Colonic mucosa (tissue), 4 donors: ENCODE measurements at places on chromosomes 16 and 17.

GRCh38 chr17:80957461-80957941, 34.1 kb upstream of the CHMP6 start:
- no peaks in the 10 kb centered on the region for H3K27me3 ChIP-seq
- no peaks in the 10 kb centered on the region for H3K36me3 ChIP-seq
- H3K27ac ChIP-seq: no peak overlapping the region
- H3K4me1 ChIP-seq: no peaks in the 10 kb centered on the region

GRCh38 chr16:79127766-79128165, 472.8 kb downstream of the MAF start:
- DNase-seq: no peak
- H3K4me3 ChIP-seq: no peak overlapping the region
- H3K4me1 ChIP-seq: no peaks in the 10 kb centered on the region
- no peaks in the 10 kb centered on the region for H3K27me3 ChIP-seq

DNA sequence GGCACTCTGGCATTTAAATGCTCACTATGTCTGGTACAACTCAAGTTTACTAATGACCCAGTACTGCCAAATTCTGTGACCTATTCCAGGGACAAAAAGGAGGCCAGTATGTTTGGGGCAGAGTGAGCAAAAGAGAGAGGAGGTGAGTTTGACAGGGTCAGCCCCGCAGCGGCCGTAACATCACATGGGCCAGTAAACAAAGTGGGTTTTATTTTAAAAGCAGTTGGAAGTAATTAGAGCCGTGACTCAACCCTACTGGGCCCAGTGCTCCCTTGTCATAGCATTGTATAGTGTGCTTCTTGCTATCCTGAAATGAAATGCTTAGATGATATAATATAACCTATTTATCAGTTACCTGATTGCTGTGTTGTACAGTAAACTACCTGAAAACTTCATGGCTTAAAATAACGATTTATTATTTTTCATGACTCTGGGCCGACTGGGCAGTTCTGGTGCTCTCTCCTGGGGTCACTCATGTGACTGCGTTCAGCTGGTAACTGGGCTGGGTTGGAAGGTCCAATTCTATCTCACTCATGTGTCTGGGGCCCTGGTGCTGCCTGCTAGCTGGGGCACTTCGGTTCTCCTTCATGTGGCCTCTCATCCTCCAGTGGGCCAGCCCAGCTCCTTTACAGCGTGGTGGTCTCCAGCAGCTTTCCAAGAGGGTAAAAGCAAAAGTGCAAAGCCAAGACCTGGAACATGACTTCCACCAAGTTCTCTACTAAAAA, 27.4 kb downstream of the IQCK start:
- no peak overlapping the region for H3K4me3 ChIP-seq
- H3K27ac ChIP-seq: no peak overlapping the region
- H3K27me3 ChIP-seq: no peaks in the 10 kb centered on the region
- H3K4me1 ChIP-seq: no peaks in the 10 kb centered on the region
- H3K36me3 ChIP-seq: no peaks in the 10 kb centered on the region
- DNase-seq: no peak

- H3K4me1 ChIP-seq: no peaks in the 10 kb centered on the region
- no peak for DNase-seq
- no peak overlapping the region for H3K4me3 ChIP-seq
- H3K27ac ChIP-seq: no peak overlapping the region
- H3K27me3 ChIP-seq: no peaks in the 10 kb centered on the region
Observed at GRCh38 chr17:65530523-65531255, 30.8 kb downstream of the AXIN2 start.

- DNase-seq: peak; percentile 35
- H3K27me3 ChIP-seq: no peaks in the 10 kb centered on the region
- no peak overlapping the region for H3K27ac ChIP-seq
- H3K4me3 ChIP-seq: no peak overlapping the region
Observed at GRCh38 chr17:29645515-29646051, 22.9 kb upstream of the CORO6 start.

GRCh38 chr17:42578282-42578869, 847 bp upstream of the PSMC3IP start:
- H3K27ac ChIP-seq: peak overlapping the region; percentile 90
- peak; percentile 88 for DNase-seq
- peak overlapping the region; percentile 61 for H3K4me3 ChIP-seq
- peaks cover 19% of the 10 kb centered on the region for H3K36me3 ChIP-seq
- H3K27me3 ChIP-seq: no peaks in the 10 kb centered on the region
- H3K4me1 ChIP-seq: peaks cover 4% of the 10 kb centered on the region

- H3K4me3 ChIP-seq: no peak overlapping the region
- no peaks in the 10 kb centered on the region for H3K36me3 ChIP-seq
- no peak overlapping the region for H3K27ac ChIP-seq
- no peaks in the 10 kb centered on the region for H3K4me1 ChIP-seq
- H3K27me3 ChIP-seq: no peaks in the 10 kb centered on the region
- no peak for DNase-seq
Observed at GRCh38 chr17:31792007-31792585, 66.9 kb downstream of the COPRS start.

DNA sequence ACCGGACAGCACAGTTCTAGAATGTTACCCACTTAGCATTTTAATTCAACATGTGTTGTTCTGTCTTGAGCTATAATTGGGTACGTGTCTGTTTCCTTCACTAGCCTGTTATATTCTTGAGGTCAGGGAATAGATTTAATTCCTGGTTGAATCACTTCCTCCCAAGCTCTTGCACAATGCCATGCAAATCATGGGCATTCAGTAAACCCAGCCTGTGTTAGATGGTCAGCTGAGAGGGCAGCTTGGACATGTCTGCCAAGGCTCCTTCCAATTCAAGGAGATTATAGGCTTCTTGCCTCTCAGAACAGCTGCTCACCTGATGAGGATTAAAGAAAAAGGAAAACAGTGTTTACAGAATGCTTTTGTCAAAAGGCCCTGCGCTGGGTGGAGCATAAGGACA, 12.6 kb downstream of the C1QTNF1 start:
- no peak for DNase-seq
- H3K27me3 ChIP-seq: no peaks in the 10 kb centered on the region
- H3K27ac ChIP-seq: peak overlapping the region; percentile 4

- H3K27me3 ChIP-seq: no peaks in the 10 kb centered on the region
- H3K36me3 ChIP-seq: peaks cover 1% of the 10 kb centered on the region
- no peak overlapping the region for H3K4me3 ChIP-seq
- H3K4me1 ChIP-seq: no peaks in the 10 kb centered on the region
Observed at GRCh38 chr17:82636626-82637598, 11.3 kb downstream of the WDR45B start.

DNA sequence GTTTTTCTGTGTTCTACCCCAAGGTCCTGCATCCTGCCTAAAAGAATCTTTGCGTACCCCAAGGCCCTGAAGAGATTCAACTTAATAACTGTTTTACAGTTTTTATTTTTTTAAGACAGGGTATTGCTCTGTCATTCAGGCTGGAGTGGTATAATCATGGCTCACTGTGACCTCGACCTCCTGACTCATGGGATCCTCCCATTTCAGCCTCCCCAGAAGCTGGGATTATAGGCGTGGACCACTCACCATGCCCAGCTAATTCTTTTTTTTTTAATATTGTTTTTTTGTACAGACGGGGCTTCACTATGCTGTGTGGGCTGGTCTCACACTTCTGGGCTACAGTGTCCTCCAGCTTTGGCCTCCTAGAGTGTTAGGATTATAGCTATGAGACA, 9.3 kb upstream of the FAAP100 start:
- peaks cover 31% of the 10 kb centered on the region for H3K36me3 ChIP-seq
- H3K27ac ChIP-seq: no peak overlapping the region
- no peaks in the 10 kb centered on the region for H3K27me3 ChIP-seq

GRCh38 chr17:78042542-78042941, 84.0 kb downstream of the TNRC6C start:
- no peak for DNase-seq
- H3K27me3 ChIP-seq: no peaks in the 10 kb centered on the region
- H3K27ac ChIP-seq: no peak overlapping the region
- H3K36me3 ChIP-seq: no peaks in the 10 kb centered on the region
- peaks cover 5% of the 10 kb centered on the region for H3K4me1 ChIP-seq
- H3K4me3 ChIP-seq: no peak overlapping the region

GRCh38 chr17:39828443-39828842, 35.7 kb downstream of the IKZF3 start:
- H3K36me3 ChIP-seq: no peaks in the 10 kb centered on the region
- H3K27me3 ChIP-seq: no peaks in the 10 kb centered on the region
- no peak for DNase-seq
- no peak overlapping the region for H3K27ac ChIP-seq
- no peak overlapping the region for H3K4me3 ChIP-seq

DNA sequence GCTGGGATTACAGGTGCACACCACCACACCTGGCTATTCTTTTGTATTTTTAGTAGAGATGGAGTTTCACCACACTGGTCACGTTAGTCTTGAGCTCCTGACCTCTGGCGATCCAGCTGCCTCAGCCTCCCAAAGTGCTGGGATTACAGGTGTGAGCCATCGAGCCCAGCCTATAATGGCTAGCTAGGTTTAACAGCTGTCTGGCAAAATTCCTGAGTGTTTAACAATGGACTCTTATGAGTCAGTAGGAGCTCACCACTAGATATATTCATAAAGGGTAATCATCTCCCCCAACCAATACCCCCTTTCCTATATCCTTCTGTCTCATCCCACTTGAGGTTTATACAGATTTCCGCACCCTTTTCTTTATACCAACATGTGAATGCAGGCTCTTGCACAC, 91.5 kb upstream of the CDH13 start:
- H3K27me3 ChIP-seq: no peaks in the 10 kb centered on the region
- H3K4me3 ChIP-seq: no peak overlapping the region
- no peaks in the 10 kb centered on the region for H3K36me3 ChIP-seq
- H3K4me1 ChIP-seq: no peaks in the 10 kb centered on the region
- H3K27ac ChIP-seq: no peak overlapping the region

- no peak overlapping the region for H3K4me3 ChIP-seq
- peak overlapping the region; percentile 60 for H3K27ac ChIP-seq
- H3K27me3 ChIP-seq: no peaks in the 10 kb centered on the region
- H3K4me1 ChIP-seq: peaks cover 46% of the 10 kb centered on the region
- no peak for DNase-seq
Observed at GRCh38 chr16:89097392-89097772, 3.7 kb downstream of the ACSF3 start.

- DNase-seq: no peak
- no peak overlapping the region for H3K27ac ChIP-seq
- H3K4me1 ChIP-seq: no peaks in the 10 kb centered on the region
- H3K27me3 ChIP-seq: peaks cover 25% of the 10 kb centered on the region
- H3K4me3 ChIP-seq: no peak overlapping the region
Observed at GRCh38 chr17:82386255-82386831, 14.8 kb downstream of the UTS2R start.

- no peaks in the 10 kb centered on the region for H3K27me3 ChIP-seq
- no peak overlapping the region for H3K4me3 ChIP-seq
Observed at GRCh38 chr16:68596266-68596665, 48.8 kb upstream of the CDH3 start.

DNA sequence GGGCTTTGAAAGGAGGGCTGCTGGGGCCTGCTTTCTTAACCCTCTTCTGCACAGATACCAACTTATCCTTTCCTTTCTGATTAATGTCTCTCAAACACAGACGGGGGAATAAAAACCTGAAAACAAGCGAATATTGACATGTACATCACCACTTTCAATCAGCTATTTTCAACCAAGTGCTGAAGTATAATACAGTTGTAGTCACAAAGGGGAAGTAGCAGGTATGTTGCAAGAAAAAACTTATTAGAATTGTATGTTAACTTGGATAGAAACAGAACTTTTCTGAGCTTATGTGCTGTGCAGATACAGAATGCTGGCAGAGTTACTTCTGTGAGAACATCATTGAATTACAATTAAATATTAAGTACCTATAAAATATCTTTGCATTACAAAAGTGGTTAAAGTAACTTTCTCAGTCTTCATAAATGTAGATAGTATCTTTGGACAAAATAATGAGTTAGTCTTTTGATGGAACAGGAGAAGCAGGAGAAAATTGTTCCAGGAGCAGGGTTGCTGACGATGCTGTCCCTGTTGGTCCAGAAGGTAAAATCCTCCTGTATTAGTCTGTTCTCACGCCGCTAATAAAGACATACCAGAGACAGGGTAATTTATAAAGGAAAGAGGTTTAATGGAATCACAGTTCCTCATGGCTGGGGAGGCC, 59.5 kb downstream of the RPTOR start:
- no peaks in the 10 kb centered on the region for H3K36me3 ChIP-seq
- no peak overlapping the region for H3K4me3 ChIP-seq
- DNase-seq: no peak
- H3K27me3 ChIP-seq: no peaks in the 10 kb centered on the region
- peaks cover 3% of the 10 kb centered on the region for H3K4me1 ChIP-seq
- no peak overlapping the region for H3K27ac ChIP-seq

GRCh38 chr17:39104046-39104445, 47.4 kb downstream of the PLXDC1 start:
- H3K4me1 ChIP-seq: no peaks in the 10 kb centered on the region
- DNase-seq: no peak

- H3K27ac ChIP-seq: no peak overlapping the region
- no peaks in the 10 kb centered on the region for H3K36me3 ChIP-seq
- H3K4me3 ChIP-seq: no peak overlapping the region
Observed at GRCh38 chr17:5522476-5522875, 36.1 kb downstream of the MIS12 start.

- no peaks in the 10 kb centered on the region for H3K27me3 ChIP-seq
- no peaks in the 10 kb centered on the region for H3K4me1 ChIP-seq
- no peak overlapping the region for H3K4me3 ChIP-seq
Observed at GRCh38 chr16:75943705-75944514, 217.6 kb upstream of the CPHXL start.

DNA sequence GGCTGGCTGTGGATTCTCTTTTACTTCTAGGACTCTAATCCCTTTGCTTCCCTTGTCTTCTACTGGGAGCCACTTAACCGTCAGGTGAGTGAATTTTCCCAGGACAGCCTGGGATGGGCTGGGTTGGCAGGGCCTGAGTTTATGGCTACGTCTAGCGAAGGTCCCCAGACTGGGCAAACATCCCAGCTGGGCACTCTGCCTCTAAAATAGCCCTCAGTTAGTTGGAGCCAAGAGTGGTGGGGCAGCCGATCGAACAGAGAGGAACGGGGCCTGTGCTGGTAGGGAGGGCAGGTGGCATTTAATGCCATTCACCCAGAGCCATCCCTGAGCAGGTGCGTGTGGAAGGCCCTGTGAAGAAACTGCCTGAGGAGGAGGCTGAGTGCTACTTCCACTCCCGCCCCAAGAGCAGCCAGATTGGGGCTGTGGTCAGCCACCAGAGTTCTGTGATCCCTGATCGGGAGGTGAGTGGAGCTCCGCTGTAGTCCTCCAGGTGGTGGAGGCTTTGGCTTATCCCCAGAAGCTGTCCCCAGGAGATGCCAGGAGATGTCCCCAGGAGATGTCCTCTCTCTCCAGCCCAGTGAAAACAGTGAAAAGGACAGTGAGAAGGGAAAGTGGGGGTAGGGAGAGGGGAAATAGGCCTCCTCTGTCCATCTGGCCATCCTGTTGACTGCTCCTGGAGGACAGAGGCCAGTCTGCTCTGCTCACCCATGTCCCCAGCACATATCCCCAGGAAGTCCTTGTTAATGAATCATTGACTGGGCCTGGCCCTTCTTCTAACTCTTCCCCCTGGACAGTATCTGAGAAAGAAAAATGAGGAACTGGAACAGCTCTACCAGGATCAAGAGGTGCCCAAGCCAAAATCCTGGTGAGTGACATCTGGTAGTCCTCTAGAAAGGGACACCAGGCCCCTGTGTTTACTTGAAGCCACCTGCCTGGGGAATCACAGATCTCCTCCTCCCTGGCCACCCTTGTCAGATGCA, 4.4 kb downstream of the PNPO start:
- H3K4me3 ChIP-seq: no peak overlapping the region
- H3K27ac ChIP-seq: peak overlapping the region; percentile 86
- peaks cover 9% of the 10 kb centered on the region for H3K4me1 ChIP-seq
- no peaks in the 10 kb centered on the region for H3K27me3 ChIP-seq
